ENCODE measurements at places on chromosomes 4 and X.

DNA sequence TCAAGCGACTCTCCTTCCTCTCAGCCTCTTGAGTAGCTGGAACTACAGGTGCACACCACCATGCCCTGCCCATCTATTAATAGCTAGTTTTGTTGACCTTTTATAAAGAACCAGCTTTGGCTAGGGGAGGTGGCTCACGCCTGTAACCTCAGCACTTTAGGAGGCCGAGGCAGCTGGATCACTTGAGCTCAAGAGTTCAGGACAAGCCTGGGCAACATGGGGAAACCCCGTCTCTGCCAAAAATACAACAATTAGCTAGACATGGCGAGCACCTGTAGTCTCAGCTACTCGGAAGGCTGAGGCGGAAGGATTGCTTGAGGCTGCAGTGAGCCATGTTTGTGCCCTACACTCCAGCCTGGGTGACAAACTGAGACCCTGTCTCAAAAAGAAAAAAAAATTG lies 2.7 kb downstream of the TKTL1 start:
- DNase-seq = no peak

DNA sequence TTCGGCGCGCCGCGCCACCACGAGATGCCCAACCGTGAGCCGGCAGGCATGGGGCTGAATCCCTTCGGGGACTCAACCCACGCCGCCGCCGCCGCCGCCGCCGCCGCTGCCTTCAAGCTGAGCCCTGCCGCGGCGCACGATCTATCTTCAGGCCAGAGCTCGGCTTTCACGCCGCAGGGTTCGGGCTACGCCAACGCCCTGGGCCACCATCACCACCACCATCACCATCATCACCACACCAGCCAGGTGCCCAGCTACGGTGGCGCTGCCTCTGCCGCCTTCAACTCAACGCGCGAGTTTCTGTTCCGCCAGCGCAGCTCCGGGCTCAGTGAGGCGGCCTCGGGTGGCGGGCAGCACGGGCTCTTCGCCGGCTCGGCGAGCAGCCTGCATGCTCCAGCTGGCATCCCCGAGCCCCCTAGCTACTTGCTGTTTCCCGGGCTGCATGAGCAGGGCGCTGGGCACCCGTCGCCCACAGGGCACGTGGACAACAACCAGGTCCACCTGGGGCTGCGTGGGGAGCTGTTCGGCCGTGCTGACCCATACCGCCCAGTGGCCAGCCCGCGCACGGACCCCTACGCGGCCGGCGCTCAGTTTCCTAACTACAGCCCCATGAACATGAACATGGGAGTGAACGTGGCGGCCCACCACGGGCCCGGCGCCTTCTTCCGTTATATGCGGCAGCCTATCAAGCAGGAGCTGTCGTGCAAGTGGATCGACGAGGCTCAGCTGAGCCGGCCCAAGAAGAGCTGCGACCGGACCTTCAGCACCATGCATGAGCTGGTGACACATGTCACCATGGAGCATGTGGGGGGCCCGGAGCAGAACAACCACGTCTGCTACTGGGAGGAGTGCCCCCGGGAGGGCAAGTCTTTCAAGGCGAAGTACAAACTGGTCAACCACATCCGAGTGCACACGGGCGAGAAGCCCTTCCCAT lies 1.1 kb downstream of the ZIC3 start:
- DNase-seq = no peak

- no peak for DNase-seq
Measured at GRCh38 chrX:119410027-119410819, 11.1 kb downstream of the SLC25A43 start.

DNA sequence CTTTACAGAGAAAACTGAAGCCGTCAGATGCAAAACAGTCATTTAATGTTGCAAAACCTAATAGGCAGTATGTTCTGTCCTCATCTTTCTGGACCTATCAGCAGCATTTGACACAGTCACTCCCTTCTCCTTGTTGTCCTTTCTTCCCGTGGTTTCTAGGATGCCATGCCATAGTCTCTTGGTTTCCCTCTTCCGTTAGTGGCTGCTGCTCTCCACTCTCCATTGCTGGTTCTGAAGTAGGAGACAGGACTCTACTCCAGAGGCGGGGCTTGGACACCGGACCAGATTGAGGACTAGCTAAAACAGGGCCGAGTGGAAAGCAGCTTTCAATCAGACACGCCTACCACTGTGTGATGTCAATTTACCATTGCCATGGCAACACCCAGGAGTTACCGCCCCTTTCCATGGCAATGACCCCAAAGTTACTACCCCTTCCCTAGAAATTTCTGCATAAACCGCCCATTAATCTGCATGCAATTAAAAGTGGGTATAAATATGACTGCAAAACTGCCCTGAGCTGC lies 88.8 kb upstream of the CCDC160 start:
- DNase-seq = no peak
